Esophagus squamous epithelium (tissue), 5 donors: ENCODE measurements at places on chromosomes 3 and 15.

GRCh38 chr15:72060687-72061250 lies 57.2 kb downstream of the MYO9A start:
- no peak for DNase-seq

DNA sequence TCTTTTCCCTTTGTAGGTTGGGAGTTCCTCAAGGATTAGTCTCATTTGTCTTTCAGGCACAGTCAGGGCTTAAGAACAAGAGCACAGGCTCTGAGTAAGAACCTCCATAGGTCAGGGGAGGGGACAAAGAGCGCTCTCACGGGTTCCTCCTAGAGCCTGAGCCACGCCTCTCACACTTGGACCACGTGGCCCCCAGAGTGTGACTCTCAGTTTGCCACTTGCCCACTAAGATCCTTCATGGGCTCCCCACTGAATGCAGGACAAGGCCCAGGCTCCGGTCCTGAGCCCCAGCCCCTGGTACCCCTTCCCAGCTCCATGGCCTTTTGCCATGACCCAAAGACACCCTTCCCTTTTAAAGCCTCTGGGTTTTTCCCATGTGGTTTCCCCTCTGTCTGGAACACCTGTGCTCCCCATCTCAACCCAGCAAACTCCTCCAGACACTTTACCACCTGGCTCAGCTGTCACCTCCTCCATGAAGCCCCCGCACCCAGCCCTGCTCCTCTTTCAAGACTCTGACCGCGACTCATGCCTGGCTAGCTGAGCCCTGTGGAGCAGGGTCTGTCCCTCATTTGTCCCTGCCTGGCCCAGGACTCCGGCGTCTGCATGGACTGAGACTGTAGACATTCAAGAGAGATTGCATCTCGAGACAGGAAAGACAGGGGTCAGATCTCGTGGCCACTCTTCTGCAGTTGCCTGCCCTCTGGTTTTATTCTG lies 32.7 kb downstream of the IQSEC1 start:
- DNase-seq = no peak

DNA sequence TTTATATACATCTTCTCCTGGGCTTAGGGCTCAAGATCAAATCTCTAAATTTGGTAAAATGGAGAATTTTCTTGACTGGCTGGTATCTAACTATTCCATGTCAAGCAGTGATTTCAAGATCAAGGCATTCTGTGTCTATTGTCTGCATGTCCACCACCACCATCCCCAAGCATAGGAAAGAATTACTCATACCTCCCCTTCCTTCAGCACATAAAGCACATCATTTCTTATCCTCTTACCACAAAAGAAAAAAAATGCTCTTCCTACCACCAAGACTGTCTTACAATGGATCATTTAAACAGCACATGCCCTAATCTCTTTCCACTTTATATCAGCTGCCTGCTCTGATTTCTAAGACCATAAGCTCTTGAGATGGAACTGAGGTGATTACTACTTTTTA lies 470.5 kb upstream of the THBS1 start:
- no peak for DNase-seq

GRCh38 chr15:34275154-34275553 lies 50.3 kb downstream of the EMC4 start:
- no peak for DNase-seq

DNA sequence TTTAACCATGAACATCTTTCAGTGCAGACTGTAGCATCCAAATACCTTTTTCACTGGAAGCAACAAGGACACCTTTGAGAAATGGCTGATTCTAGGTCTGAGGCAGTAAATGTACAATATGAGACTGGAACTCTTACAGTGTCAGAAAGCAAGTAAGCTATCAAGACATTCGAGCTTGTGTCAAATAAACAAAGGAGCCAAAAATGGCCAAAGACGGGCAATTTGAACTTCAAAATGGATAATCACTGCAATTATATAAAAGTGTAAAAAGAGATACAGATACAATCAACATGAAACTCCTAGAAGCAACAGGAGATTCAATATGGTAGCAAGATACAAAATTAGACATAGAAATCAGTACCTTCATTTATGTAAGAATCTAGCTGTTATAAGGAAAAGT lies 138.5 kb upstream of the CCDC54 start:
- DNase-seq = no peak

- no peak for DNase-seq
These were observed 103.1 kb downstream of the KLHL25 start for GRCh38 chr15:85691350-85692240.

GRCh38 chr15:81332326-81332725 lies 8.4 kb upstream of the STARD5 start:
- no peak for DNase-seq

DNA sequence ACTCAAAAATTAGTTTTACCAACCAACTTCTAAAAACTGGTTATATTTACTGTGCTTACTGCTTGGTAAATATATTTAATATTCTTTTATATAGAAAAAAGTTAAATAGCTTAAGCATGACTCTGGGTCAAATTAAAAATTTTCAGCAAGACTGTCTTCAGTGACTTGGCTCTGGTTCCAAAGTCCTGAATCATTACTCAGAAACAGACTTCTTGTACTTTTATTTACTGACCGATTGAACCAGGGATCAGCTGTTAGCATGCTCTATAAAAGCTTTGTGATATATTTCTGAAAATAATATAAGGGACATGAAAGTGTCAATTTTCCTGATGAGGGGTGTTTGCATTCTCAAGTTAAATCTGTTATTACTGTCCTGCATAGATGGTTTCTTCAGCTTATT lies 164.3 kb downstream of the MCTP2 start:
- no peak for DNase-seq

DNA sequence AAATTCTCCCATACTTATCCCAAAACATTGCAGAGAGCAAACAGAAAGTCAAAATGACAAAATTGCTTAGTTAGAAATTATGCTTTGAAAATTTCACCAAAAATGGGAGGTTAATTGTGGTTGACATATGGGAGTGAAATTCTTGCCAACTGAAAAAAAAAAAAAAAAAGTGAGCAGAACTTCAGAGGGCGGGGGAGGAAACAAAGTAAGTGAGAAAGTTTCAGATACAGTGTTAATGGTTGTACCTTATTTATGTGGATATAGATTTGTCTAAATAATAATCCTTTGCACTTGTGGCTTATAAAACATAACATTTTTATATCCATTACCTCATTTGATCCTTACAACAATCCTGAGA lies 91.5 kb upstream of the RAP2B start:
- DNase-seq = no peak

DNA sequence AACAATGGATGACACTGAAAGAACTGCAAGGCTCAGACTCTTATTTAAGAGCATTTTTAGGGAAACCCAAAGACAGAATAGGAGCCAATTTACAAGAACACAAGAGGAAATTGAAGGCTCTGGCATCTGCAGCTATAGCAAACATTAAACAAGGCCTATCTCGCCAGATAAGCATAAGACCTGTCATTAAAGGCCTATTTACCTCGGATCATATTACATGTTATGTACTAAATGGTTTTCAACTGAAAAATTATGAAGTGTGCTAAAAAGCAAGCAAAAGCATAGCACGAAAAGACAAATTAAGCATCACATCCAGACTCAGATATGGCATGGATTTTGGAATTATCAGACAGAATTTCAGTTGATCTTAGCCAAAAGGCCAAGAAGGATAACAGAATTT lies 617.1 kb downstream of the SQOR start:
- DNase-seq = no peak

- no peak for DNase-seq
These were observed 22.9 kb downstream of the PDIA5 start for GRCh38 chr3:123089611-123090331.
